Neural progenitor cell (in vitro differentiated cells): ENCODE measurements at places on chromosomes 16 and 17.

DNA sequence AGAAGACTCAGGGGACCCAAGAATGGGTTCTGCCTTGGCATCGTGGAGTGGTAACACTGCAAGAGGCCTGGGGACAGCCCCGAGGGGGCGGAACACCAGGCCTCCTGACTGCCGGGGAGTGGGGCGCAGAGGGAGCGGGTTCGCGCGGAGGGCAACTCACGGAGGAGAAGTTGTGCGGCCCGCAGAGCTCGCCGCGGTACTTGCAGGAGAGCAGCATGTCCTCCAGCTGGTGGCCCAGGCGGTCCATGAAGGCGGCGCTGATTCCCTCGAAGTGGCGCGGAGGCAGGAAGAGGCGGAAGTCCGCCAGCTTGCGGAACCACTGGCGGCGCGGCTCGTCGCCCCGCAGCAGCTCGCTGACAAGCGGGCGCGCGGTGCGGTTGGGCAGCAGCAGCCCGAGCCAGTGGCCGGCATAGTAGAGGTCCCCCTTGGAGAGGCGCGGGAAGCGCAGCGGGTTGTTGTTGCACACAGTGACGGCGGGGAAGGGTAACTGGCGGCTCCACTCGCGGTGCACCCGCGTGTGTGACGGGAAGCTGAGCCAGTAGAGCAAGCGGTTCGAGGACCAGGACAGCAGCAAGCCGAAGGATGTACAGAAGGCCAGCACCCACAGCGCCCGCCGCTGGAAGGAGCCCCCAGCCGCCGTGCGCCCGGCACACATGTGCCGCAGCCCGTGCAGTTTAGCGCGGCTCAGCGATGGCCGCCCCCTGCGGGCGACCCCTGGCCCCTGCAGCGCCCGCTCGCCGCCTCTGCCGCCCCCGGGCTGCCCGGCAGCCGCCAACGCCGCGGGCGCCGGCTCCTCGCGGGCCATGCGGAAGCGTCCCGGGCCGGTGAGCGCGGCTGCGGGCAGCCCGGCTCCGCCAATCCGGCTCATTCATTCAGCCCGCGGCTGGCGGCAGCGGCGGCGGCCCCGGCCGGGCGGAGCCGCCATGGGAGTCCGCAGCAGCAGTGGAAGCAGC is 1.6 kb downstream of the ASIC2 start:
- peak; percentile 77 for DNase-seq

GRCh38 chr16:46748775-46749705 is 896 bp upstream of the MYLK3 start:
- DNase-seq = no peak

DNA sequence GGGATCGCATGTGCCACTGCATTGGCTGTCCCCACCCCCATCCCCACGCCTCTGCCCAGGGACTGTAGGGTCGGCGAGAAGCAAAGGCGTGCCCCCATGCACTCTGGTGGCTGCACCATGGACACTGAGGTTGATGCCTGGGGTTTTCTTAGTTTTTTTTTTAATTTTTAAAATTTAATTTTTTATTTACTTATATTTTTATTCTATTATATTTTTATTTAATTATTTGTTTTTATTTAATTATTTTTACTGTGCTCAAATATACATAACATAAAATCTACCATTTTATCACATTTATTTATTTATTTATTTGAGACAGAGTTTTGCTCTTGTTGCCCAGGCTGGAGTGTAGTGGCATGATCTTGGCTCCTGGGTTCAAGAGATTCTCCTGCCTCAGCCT is 57.4 kb downstream of the SOCS3 start:
- DNase-seq = no peak

- DNase-seq = no peak
Observed at GRCh38 chr16:74926805-74927204, 58.1 kb downstream of the WDR59 start.

DNA sequence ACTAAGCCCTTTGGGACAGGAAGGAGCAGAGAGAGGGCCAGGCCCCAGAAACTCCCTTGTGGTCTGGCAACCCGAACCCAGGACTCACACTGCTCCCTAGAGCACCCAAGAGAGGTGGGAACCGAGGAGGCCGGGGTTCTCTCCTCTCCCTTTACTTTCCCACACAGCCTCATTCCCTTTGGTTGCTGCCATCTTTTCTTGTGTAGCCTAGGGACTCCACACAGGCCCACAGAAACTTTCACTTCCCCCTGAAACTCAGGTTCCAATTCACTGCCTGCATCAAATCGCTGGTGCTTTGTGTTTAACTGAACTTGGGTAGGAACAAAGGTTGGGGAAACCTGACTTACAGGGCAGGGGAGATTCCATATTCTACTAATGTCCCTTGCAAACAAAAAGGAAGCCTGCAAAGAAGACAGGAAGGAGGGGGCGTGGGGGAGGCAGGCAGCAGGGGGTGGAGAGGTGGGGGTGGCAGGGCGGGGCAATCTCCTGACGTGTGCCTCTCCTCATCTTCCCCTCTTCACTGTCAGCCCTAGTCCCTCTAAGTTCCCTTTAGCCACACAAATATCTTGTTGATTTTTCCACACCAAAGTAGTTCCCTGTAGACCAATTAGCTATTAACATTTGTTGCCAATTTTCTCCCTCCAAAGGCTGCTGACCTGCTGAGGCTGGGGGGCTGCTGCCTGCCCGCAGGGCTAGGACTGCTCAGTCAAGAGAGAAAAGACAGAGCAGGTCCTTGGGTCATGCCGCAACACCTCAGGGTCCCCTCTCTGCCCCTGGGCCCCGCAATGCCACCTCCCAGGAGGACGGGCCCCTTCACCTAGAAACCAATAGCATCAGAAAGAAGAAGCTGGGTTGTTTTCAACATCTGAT is 8.0 kb downstream of the ST3GAL2 start:
- no peak for DNase-seq

GRCh38 chr17:40612599-40613244 is 34.9 kb downstream of the SMARCE1 start:
- DNase-seq = no peak
